ENCODE measurements at places on chromosomes 3 and 15.
A peak's percentile ranks its signal among the peaks of the same experiment; 100 is the strongest.

DNA sequence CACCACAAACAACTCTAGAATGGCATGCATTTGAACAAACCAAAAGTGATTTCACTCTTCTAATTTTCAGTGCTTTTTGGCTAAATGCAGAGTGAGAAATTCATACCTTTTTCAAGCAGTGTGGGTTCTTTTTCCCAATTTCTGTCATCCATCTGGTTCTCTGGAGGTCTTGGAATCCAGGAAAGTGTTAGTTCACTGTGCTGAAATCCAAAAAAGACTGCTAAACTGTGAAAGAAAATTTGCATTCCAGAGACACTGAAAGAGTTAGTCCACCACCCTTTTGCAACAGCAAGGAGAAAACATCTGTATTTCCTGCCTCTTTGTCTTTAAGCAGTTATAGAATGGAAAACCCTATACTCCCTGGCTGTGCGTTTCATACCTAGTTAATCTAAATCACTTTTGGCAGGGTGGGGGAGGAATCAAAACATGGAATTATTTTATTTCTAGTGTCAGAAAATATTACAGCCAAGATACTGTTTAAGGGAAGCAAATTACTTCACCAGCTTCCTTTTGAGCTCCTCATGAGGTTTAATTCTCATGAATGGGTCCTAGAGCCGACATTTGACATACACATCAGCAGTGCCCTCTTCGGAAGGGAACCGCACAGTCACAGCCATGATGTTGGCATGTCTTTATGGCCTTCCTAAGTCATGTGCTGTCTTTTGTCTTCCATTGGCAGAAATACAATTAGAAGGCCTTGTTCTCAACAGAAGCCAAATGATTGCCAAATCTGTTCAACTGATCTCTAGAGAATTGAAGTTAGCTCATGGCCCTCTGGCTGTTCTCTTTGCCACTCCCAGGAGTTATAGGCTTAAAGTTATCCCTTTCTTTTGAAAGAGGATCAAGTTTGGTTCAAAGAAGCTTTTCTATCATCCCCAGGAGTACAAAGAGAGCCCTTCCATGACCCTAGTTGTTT is 317.7 kb upstream of the TPRG1 start:
- DNase-seq: peak; percentile 22

DNA sequence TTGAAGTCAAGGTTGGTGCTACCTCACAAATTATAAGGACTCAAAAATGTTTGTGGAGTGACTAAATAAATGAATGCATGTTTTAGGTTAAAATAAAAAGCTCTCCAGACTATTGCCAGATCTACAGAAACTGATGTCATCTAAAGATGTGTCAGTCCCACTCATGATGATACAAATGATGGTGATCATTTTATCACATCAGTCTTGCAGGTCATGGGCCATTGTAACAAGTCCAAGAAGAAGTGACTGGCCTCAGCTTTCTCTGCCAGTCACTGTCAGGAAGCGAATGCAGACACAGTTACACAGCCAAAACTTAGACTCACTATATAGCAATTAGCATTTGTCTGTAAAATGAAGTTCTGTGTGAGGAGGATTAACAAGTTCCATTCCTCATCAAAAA is 18.5 kb downstream of the ATP8B4 start:
- DNase-seq: no peak

GRCh38 chr3:71903936-71904335 is 119.0 kb upstream of the PROK2 start:
- peak; percentile 51 for DNase-seq

DNA sequence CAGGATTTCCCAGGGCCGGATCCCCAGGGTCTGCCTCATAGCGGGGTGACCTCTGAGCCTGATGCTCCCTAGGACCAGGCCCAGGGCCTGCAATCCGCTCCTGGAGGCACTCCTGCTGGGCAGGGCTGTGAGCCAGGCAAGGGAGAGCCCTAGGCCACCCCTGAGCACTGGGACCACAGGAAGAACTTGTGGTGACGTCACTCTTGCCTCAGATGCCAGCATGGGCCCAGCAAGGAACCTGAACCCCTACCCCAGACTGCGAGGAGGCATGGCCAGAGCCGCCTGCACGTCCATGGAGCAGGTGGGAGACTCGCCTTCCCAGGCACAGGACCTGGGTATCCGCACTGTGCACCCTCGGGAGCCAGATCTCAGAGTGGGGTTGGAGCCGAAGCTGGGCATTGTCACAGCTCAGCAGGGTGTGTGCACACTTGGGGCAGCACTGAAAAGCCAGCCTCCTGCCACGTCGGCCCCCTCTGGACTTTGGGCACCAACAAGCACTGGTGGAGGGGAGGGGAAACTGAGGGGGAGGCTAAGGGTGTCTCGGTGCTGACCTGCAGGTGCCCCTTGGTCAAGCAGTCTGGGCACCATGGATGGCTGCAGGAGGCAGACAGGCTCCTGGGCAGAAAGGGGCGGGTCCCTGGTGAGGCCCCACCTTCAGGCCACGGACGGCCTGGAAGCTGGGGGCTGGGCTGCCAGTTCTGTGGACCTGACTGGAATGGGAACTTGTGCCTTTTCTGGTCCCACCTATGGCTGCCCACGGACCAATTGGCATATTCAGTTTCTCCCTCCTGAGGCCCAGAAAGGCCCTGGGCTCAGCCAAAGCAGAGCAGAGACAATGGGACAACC is 49.3 kb downstream of the SLC6A20 start:
- DNase-seq: no peak

DNA sequence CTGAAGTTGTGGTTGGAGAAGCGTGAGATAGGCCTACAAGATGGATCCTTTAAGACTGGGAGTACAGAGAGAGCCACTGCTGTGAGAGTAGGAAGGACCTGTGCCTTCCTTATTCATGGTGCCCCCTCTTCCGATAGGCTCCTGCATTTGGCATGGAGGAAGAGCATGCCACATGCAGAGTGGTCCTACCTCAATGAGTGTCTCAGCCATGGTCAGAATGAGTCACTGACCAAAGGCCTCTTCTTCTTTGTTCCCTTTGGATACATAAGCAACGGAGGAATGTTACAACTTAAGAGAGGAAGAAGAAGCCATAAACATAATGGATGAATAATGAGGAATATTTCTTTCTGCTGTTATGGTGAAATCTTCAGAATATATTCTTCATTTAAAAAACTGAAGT is 681.2 kb upstream of the GRM7 start:
- DNase-seq: no peak

DNA sequence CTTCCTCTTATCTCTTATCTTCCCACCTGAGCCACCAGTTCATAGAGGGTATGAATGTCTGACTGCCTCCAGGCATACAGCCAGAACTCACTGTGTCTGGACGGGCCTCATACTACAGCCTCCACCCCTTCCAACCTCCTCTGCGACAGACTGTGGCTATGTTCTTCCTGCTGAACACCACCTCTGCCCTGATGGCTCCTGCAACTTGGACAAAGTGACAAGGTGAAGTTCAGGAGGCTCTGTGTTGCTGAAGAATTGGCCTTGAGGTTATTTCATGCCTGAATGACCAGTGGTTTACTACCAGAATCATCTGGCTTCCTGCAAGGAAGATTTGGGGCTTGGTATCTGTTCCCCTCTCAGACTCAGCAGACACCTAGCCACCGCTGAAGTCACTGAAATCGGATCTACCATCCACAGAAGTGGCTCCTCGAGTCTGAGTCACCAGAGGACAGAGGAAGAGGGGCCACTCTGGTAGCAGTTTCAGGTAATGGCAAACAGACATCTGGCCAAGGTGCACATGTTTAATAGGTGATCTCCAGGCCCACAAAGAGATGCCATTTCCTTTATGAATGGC is 14.2 kb upstream of the ULK3 start:
- no peak for DNase-seq

DNA sequence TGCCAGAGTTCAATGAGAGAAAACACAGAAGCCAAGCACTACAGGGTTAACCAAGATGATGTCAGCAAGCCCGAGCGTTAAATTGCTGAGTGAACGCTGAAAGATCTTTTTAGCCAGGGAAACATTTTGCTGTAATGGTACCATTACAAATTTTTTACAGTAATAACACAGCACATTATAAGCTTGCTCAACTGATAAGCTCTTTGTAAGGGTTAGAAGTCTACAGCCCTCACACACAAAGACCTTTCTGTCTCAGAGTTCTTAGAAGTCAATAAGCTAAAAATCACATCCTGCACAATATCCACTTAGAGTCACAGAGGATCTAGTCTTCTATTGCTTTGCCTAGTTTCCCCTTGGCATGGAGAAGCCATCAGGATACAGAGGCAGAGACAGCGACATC is 29.9 kb downstream of the CHSY1 start:
- DNase-seq: no peak

DNA sequence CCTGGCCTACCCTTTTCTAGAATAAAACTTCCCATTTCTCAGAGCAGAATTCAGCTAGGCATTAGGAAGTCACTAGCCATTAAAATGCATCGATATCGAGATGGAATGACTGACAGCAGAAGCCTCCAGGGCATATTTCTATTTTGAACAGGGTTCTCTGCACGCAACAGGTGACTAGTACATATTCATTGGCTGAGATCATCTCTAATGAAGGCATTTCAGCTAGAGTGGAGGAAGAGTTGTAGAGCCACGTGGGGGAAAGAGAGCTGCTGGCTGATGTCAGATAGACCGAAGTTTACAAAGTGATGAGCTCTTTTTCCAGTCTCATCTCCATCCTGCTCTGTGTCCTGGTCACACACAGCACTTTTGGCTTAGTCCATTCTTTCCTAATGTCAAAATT is 7.5 kb downstream of the TMEM40 start:
- no peak for DNase-seq

- DNase-seq: no peak
These were observed 408.2 kb upstream of the THBS1 start for GRCh38 chr15:39172380-39173281.

DNA sequence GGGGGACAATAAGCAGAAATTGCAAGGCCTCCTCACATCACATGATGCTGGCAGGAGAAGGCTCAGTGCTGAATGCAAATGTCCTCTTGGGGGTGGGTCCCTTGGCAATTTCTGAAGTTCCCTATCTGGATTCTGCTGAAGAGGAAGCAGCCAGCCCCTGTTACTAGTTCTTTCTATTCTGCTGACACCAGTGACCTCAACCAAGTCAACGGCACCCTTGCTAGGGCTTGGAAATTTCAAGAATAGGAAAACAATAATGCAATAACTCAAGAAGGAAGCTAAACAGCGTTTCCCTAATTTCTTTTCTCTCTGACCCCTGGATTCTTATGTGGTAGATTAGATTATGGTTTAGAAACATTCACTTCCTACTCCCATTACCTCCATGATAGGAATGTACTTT is 46.2 kb upstream of the FOXP1 start:
- peak; percentile 92 for DNase-seq

DNA sequence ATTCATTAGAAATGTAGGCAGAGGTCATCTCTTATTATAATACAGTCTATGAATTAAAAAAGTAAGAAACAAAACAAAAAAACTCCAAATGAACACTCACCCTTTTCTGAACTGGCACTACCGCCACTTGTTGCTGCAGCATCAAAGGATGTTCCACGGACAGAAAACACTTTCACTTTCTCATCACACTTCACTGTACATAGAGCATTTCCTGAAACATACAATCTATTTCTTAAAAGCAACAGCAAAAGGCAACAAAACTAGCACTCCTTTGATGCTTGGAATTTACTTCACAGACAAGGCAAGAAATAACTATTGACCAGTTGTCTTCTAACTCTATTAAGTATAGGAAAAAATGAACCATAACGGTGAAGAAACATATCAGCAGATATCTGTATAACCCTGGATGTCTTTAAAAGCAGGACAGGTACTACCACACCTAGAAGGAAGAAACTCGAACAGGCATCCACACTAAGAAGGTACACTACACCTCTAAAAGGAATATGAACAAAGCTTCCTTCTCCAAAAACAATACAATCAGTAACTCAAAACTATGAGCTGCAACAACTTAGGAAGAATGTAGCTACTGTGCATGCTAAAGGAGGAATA is 24.9 kb downstream of the ETFA start:
- DNase-seq: no peak

DNA sequence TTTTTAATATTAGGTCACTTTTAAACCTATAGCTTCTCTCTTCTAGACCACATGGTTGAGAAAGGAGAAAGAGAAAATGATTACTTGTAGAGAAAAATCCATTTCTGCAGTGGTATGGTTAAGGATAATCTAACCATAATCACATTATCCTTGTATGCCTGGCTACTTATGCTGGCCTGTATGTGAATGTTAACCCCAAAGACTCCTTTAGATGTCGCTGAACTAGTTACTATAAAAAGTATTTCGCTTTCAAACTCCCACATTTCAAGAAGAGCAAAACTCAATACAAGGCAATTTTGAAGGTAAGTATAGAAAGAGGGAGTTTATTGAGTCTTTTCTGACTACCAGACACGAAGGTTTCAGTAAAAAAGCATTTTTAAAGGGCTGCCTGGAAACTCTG is 2.2 kb downstream of the KCTD6 start:
- DNase-seq: no peak

DNA sequence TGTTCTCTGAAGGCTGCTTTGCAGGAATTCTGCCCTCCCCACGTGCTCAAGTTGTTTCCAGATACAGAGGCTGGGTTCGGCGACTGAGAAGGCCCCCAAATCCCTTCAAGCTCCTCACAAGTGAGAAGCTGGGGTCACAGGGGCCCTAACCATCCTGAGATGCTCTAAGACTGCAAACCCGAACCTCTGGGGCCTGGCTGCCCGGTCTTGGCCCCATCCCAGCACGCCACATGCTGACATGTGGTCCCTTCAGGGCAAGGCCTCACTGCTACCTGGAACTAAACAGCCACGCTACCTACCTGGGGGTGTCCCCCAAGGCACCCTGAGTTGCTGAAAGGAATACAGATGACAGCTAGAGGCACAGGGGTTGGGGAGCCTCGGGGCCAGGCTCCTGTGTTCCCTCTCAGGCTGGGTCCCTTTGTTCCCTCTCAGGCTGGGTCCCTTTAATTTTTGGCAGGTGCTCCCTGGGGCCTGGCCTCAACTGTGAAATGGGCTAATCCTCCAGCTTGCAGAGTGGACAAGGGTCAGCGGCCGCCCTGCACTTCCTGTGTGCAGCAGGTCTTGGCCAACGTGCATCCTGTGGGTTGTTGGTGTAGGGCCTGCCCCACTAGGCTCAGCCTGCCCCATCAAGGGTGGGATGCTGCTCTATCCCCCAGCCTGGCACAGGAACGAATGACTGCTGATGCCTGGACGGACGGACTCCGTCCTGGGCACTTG is 32.5 kb downstream of the KLHL25 start:
- DNase-seq: no peak

- no peak for DNase-seq
These were observed 221.1 kb upstream of the WNT5A start for GRCh38 chr3:55708242-55708641.

All from inflammatory macrophage (primary cell).